ENCODE measurements at places on chromosomes 4 and X.

- DNase-seq, result no peak
Measured at GRCh38 chr4:37431417-37431743, 186.8 kb downstream of the NWD2 start.

- peak; percentile 10 for DNase-seq
Measured at GRCh38 chr4:53616219-53616618, 24.9 kb upstream of the LNX1 start.

DNA sequence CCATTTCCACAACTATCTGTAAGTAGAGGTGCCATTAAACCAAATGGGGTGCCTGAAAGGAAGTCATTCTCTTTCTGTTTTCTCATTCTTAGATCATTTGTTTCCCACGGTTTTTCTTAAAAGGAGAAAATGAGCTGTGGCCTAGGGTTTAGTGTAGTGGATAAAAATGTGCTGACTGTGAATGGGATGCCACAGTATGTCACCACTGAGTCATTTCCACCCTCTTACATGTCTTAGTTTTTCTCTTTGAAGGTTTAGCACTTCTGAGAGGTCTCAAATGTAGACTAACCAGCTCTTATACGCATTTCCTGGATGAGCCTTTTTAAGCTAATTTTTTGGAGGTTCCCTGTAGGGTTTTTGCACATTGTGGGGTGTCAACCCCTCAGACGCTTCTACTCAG lies 244.5 kb upstream of the SPANXN1 start:
- no peak for DNase-seq

DNA sequence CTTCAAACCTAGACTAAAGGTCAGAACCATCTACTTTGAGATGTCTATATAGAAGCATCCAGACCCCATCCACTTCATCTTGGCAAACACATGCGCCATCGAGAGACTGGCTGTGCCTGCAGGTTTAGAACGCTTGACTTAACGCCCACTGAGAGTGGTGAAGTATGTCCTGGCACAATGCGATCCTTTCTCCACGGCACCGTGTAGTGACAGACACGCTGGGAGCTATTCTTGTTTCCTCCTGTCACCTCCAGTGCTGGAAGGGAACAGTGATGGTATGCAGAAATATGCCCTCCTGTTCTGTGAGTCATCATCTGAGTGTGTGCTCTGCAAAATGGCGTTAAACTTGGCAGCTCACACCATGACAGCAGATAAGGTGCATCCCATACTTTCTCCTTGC lies 330.2 kb downstream of the NLGN4X start:
- DNase-seq, result no peak

DNA sequence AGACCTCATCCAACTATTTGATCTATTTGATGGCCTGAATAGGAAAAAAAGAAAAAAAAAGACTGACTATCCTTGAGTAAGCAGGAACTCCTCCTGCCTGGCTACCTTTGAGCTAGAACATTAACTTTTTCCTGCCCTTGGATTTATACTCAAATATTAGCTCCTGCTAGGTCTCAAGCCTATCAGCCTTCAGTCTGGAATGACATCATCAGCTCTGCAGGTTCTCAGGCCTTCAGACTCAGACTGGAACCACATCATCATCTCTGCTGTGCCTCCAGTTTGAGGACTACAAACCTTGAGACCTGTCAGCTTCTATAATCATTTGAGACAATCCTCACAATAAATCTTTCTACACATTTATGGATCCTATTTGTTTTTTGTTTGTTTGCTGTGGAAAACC lies 754.0 kb upstream of the SLIT2 start:
- DNase-seq, result no peak

DNA sequence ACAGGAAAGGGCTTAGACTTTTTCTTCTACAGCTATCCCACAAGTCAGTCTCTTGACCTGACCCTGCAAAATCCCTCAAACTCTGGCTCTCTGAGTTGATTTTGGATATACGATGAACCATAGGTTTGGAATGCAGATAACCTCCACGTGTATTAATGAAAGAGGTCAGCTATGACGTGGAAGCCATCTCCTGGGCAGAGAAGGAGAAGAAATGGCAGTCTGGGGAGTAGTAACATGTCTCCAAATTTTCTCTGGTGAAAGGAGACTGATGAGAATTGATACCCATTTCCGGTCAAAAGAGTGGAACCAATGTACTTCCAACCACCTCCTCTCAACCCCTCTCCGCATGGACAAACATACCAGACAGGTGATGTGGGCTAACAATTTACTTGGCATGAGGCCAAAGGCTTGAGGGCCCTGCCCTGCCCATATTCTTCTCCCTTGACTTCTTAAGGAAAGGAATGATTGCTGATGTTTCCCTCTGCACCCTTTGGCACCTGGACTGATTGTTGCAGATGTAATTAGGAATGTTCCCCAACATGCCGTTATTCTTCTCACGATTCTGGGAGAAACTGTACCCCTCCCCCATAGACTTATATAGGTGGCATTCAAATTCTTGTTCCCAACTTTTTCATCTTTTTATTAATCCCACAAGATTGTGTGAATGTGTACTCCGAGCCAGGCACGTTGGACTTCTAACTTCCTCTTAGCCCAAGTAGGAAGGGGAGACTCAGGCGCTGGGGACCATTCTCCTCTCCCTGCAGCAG lies 580 bp upstream of the PLS3 start:
- peak; percentile 64 for DNase-seq

DNA sequence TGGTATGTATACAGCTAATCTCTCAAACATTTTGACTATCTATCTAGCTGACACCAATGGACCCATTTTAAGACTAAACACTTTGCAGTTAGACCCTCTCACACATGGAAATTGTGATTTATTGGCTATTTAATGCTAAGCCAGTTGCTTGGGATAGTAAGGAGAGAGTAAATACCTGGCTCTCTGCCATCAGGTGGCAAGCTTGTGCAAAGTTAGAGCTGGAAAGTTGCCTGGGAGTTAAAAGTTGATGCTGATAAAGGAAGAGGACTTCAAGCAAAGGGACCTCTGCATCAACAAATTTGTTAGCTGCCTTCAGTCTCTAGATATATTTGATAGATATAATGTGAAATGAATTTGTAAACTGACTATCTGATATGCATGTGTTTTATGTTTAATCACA lies 61.1 kb downstream of the PACRGL start:
- no peak for DNase-seq

DNA sequence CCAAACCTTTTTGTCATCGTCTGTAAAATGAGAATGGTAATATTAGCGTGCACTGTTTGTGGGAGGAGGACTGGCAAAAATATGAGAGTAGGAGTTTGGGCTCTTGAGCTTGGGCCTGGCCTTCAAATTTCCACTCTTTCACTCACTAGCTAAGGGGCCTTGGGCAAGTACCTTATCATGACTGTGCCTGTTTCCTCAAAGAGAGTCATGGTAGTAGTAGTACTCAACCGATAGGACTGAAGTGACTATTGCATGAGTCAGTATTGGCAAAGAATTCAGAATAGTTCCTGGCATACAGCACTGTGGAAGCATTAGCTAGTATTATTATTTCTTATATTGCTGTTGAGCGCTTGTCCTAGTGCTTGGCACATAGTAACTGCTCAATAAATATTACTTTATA lies 16.0 kb upstream of the RBM3 start:
- no peak for DNase-seq

GRCh38 chrX:44174061-44174460 lies 169.4 kb downstream of the EFHC2 start:
- no peak for DNase-seq

- DNase-seq, result no peak
Measured at GRCh38 chr4:140800666-140801065, 44.5 kb upstream of the TBC1D9 start.

DNA sequence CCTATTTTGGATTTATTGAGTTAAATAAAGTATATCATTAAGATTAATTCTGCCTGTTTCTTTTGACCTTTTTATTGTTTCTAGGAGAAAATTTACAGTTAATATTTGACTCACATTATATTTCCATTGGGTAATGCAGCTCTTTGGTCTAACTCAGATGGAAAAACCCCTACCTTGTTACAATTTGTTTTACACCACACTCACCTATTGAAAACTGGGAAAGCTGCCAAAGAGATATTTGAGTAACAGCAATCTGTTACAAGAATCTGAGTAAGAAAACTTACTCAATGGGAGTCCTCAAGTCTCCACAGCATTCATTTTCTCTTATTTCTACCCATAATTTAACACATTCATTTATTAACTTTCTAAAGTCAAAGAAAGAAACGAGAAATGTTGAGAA lies 108.0 kb upstream of the TLL1 start:
- DNase-seq, result no peak

DNA sequence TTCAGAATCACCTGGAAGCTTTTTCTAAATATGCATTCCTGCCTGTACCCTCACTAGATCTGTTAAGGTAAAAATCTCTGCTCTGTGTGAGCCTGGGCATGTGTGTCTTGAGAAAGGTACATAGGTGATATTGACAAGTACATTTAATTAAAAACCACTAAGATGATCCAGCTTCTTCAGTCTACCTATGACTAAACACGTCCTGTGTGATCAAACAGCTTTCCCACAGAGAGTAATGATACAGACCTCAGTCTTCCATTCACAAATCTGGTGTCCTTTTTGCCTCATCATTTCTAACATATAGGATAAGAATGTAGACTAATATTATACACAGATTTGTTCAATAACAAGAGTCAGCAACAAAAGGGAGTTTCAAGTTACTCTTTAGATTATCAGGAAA lies 42.6 kb downstream of the GALNT7 start:
- no peak for DNase-seq

DNA sequence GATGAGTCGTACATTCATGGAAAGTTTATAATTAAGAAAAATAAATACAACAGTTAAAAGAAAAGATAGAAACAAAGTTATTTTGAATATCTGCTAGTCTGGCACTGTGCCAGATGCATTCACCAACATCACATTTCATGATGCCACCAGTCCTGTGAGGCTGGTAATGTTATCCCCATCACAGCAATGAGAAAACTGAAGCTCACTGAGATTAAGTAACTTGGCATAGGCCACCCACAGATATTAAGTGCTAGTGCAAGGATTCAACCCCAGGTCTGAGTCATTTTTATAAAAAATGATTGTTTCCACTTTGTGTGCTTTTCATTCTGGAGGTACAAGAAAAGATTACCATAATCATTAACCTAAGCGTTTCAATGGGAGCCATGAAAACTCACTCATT lies 65.0 kb upstream of the IL15 start:
- DNase-seq, result no peak

- DNase-seq, result no peak
Measured at GRCh38 chrX:130267956-130268448, 697 bp downstream of the ZNF280C start.

- no peak for DNase-seq
Measured at GRCh38 chr4:185086053-185086452, 57.0 kb upstream of the SLC25A4 start.

DNA sequence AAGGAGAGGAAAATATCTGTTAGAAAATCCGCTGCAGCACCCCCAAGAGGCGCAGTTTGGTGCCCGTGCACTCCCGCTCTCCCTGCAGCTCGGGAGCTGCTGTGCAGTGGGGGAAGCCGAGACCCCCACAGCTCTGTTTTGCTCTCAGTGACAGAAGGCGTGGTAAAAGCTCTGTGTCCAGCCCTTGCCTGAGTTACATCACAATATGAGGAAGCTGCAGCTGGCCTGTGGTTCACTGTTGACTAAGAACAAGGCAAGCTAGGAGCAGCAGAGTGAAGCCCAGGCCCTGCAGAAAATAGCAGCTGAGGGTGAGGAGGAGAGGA lies 88.5 kb upstream of the ADRA2C start:
- no peak for DNase-seq

DNA sequence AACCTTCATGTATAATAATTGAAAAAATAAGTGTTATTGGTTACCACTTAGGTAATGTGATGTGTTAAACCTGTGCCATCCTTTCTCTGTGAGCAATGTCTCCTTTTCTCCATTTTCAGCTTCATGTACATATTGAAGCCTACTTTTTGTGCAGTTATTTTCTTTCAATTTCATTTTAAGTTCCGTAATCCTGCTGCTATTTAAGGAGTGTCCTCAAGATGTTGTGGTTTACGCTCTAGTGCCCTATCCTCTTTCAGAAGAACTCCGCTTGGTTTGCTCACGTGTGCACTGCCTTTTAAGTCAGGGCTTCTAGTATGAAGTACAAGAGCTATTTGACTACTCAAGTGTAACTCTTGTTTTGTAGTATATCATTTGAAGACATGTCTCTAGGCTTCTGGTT lies 2253.2 kb upstream of the TENM3 start:
- no peak for DNase-seq

GRCh38 chrX:123731987-123732669 lies 724 bp downstream of the THOC2 start:
- DNase-seq, result no peak

GRCh38 chr4:162015090-162015489 lies 148.7 kb downstream of the FSTL5 start:
- DNase-seq, result no peak

DNA sequence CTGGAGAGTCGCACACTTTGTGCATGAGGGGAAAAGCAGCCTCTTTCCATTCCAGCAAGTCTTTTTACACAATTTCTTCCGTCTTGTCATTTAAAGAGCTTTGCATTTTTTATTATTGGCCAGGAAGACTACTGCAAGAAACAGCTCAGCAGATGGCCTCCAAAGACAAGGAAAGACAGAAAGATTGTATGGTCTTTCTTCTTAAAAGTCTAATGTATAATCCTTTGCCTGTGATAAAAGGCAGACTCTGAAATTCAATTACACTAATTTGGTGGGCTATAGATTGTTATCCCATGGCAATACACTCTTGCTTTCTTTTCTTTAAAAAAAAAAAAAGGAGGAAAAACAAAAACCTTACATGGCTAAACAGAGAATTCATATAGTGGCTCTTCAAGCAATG lies 5.9 kb downstream of the CAPN6 start:
- no peak for DNase-seq

GRCh38 chr4:174357321-174357720 lies 73.6 kb downstream of the CEP44 start:
- no peak for DNase-seq

DNA sequence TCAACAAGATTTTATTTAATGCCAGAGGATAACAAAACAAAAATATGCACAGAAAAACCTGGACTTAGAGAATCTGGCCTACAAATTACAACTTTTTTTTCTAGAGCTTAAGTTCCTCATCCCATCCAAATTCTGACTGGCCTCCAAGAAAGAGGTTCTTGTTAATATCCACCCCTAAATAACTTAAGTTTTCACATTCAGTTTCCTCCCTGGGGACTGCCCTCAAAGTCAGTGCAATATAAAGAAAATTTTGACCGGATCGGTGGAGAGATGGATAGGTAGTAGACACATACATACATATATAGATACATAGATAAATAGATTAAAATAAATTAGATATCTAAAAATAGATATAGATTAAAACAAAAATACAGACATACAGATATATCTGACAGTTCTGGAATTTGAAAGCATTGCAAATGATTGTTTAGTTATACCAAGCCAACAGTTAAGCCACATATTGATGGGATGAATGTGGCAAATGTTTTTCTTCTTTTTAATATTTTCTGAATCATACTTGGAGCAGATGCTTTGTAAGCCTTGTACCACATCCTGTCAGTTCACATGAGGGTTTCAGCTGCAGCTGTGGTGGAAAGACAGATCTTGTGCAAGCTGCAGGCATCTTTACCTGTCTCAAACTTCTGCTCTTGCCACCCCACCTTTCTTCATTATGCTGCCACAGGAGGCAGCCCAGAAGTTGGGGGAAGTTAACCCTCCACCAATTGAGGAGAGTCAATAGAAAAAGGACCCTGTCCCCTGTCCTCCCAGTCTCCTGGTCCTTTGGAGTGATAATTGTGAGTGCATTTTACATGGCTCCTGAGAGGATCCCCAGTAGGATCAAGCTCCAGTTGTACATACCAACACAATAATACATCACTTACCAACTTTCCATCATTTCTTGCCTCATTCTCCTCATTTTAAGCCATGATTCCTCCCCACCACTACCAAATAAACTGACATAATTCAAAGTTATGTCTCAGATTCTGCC lies 58.5 kb upstream of the PRDM8 start:
- no peak for DNase-seq

- DNase-seq, result no peak
Measured at GRCh38 chrX:39874202-39874816, 223.4 kb downstream of the BCOR start.
